ENCODE measurements at places on chromosomes 6 and 20.

- no peak for DNase-seq
Observed at GRCh38 chr6:35365594-35366203, 23.3 kb downstream of the PPARD start.

GRCh38 chr6:50966986-50967385, 148.3 kb downstream of the TFAP2B start:
- DNase-seq, result no peak

DNA sequence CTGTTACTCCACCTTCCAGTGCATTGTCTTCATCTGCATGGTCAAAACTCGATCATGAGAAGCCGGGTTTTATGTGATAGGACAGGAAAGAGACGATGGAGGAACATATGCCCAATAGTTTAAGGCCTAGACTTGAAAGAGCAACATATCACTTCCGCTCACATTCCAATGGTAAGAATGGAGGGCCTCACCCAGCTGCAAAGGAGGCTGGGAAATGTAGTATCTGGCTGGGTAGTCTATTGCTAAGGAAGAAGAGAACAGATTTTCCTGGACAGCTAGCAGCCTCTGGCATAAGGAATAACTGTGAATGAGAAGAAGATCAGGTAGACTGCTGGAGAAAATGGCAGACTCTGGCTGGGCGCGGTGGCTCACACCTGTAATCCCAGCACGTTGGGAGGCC, 19.2 kb downstream of the FITM2 start:
- no peak for DNase-seq

DNA sequence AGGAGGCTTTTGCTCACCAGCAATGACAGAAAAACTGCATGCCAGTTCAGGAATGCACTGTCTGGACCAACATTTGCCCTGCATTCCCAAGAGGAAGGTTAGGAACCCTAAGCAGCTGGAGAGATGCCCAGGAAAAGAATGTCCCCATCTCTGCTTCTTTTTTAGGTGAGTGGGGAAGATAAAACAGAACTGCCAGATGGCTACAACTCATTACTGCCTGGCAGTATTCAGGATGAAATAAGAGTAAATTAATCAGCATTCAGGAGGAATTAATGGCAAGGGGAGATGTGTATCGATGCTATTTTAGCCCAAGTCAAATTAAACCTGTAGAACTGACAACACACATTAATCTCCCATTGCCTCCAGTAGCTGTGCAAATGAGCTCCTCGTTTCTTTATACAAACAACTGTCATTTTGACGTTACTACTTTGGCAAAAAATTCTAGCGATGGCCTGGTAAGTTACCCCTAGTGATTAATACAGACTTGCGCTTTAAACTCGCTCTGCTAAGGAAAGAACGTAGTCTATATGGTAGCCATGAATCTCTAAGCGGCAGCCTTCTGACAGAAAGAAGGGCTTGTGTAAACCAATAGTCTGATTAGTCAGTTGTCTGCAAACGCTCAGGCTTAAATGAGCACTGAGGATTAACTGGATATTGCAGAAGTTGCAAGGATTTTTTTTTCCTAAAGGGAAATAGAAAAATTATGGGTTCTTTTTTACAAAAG, 16.7 kb upstream of the SMLR1 start:
- DNase-seq, result no peak

DNA sequence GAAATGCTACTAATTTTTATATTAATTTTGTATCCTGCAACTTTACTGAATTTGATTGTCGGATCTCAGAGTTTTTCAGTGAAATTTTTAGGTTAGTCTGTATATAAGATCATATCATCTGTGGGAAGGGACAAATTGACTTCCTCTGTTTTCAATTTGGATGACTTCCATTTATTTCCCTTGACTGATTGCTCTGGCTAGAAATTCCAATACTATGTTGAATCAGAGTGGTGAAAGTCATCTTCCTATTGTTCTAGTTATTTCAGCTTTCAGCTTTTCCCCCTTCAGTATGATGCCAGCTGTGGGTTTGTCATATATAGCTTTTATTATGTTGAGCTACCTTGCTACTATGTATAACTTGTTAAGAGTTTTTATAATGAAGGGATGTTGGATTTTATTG, 771.2 kb downstream of the KIF16B start:
- DNase-seq, result no peak

- no peak for DNase-seq
Observed at GRCh38 chr6:78580923-78581322, 286.4 kb upstream of the IRAK1BP1 start.

DNA sequence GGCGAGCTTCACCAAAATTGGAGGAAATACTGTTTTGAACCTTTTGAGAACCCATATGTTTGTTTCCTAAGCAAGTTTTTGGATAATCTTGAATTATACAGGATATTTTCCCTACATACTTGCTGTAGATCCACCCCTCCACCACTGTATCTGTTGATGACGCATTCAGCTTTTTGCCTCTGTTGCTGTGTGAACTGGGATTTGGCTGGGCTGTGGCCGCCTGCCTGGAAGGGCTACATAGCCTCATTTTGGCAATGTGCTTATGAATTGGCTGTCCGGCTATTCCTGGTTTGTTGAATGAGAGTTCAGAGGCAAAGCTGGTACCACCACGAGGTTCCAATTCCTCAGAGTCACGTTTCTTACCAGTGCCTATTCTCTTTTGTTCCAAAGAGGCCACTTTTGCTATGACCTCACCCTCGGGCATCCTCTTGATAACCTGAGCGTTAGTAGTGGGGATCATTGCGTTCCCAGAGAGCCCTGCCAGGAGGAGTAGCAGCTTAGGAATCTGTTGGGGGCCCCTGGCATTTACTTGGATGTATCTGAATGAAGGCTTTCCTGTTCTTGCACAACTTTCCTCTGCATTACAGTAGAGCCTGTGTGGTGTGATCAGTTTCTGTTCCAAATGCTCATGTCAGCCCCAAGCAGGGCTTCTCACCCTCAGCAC, 6.4 kb downstream of the FAM83D start:
- DNase-seq, result no peak

DNA sequence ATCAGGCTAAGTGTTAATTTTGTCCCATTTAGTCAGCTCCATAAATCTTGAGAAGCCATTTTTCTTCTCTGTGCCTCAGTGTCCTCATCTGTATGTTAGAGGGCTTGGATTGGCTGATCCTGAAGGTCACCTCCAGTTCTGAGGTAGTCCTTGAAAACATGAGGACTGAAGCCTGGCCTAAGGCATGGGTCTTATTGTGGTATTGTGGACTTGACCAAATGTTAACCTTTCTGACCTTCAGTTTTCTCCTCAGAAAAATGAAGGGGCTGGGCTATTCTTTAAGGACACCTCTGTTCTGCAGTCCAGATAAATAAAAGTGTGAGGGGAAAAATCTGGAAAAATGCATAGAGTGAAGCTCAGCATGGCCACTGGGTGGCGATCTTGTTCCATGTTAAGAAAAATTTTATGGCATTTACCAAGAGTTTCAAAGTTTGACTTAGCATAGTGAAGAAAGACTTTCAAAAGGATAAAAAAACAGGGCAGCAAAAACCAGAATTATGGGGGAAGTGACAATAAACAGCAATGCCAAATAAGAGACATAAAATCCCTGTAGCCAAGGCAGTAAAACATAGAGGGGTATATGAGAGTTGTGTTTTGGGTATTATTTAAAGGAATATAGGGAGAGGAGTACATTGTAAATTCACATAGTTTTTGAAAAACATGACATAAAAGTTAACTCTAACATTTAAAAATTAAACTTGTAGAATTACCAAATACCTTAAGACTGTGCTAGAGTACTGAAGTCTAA, 13.2 kb upstream of the TFB1M start:
- DNase-seq, result peak; percentile 56

DNA sequence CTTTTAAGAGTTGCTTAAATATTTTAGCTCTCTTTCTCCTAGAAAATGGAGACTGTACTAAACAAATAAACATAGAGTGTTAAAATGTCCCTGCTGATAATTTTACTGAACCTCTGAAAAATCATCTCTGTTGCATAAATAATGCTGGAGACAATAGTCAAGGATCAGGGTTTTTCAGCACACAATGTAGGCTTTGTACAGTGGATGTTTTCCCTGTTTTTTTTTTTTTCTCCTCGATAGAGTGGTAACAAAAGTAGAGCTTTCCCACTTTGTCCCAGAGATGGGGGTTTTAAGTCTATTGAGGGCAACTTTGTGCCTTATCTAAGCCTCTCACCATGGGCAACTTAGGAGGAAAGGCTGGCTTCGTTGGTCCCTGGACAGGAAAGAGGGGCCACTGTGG, 222.6 kb upstream of the HDDC2 start:
- no peak for DNase-seq

GRCh38 chr6:47286301-47286700, 23.4 kb downstream of the TNFRSF21 start:
- no peak for DNase-seq

GRCh38 chr6:160634706-160635105, 29.4 kb downstream of the LPA start:
- DNase-seq, result no peak

GRCh38 chr6:149895048-149895590, 2.8 kb downstream of the RAET1E start:
- DNase-seq, result no peak

GRCh38 chr6:155174576-155175211, 89.1 kb upstream of the CLDN20 start:
- peak; percentile 25 for DNase-seq

DNA sequence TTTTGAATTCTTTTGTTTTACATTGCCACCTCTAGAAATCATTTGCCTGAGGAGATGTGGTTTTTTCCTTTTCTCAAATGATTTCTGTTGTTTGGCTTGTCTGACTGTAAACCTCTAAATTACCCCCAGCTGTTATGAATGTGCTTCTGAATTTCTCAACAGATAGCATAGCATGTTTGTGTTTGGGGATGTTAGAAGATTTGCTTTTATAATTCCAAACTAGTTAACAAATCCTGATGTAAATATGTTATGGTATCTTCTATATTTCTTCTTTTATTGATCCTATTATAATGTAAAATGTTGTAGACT, 31.6 kb upstream of the EZR start:
- DNase-seq, result no peak

DNA sequence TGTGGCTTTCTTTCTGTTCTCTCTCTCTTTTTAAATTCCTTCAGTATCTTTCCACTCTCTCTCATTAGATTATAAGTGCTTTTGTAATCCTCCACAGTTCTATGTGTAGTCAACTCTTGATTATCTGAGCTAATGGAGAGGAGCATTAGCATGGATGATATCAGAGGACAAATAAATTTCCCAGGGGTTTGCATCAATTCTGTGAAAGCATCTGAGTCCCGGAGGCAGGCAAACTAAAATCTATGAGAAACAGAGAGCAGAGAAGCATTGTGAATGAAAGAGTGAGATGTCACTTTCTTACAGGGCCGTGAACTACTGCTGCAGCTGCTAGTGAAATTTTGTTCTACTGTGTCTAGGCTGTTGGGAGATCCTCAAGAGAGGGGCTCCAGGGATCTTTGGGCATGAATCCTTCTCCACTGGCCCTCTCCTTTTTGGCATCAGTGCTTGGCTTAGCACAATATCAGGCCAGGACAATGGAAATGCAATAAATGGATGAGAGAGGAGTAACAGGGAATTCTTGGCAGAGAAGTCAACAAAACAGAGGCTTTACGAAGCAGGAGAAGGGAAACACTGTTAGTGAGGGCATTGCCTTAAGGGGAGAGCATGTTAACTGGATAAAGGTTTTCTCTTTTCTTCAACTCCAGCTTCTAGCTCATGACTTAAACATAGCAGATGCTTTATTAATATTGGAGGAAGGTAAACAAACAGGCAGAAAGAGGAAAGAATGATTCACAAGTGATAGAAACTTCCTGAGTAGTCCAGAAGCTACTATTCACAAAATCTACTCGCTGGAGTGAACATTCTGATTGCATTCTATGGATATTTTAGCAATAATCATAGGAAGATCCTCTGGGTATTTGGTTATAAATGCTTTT, 847.0 kb upstream of the MAP3K7 start:
- DNase-seq, result no peak

GRCh38 chr6:135250751-135251497, 69.8 kb downstream of the MYB start:
- no peak for DNase-seq

DNA sequence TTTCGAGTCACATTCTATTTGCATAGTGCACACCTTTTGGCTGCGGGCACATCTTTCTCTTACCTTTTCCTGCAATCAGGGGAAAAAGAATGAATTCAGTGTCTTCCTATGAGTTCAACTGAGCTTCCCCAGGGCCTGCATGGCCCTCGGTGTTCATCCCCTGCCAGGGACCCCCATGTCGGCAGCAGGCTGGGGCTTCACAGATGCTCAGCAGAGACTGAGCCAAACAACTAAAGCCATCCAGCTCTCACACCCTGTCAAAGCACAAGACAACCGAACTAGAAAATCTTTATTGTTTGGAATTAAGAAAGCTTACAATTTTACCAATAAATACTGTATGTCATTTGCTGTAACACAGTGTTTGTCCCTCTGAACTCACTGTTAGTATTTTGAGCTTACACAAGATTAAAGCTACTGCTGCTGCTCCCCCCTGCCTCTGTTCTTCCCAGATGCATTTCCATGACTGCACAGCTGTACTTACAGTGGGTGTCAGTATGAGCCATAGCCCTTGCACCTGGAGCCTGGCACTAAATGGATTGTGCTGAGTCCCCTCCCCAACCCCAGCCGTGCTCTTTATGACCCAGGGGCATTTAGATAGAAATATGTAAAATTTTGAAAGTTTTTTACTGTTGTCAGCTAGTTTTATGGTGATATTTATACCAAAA, 205.8 kb downstream of the TMEM242 start:
- DNase-seq, result no peak
